Mucosa of descending colon (tissue), 3 donors: ENCODE measurements at places on chromosomes 7 and 10.
A peak's percentile ranks its signal among the peaks of the same experiment; 100 is the strongest.

GRCh38 chr7:127250312-127251035 lies 2.3 kb downstream of the GRM8 start:
- DNase-seq = no peak

DNA sequence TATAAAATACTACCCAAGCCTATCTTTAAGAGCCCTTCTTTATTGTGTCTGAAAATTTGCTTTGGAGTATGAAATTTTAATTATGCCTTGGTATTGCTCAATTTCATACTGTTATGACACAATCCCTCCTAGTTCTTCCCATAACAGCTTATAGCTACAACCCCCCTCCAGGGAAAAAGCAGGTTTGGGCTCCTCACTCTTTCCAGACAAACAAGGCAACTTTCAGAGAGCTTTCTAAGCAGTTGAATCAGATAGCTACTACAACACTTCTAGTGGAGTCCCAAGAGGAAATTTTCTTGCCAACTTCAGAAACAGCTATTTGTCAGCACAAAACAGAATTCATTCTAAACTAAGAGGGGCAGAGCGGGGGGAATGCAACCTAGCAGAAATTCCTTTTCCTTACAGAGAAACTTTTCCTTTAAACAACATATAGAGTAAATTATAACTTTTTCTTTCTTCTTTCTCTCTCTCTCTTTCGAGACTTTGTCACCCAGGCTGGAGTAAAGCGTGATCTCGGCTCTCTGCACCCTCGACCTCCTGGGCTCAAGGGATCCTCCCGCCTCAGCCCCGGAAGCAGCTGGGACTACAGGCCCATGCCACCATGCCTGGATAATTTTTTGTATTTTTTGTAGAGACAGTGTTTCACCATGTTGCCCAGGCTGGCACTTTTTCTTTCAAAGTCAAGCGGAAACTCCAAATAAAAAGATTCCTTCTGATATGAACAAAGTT lies 26.0 kb upstream of the JMJD1C start:
- DNase-seq = no peak

DNA sequence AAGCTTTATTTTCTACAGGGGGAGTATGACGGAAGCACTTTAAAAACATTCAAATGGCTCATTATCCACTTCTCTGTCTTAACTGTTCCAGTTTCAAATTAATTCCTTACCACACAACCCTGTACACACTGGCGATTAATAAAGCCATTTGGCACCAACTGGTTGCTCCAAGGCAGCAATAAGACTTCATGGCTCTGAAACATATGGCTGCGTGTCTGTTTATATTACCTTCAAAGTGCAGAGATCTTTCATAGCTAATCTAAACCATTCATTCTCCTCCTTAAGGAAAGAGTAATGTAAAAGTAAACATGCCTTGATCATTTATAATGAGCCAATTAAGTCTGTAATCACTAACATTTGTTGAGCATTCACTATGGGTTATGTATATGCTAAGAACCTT lies 325.7 kb downstream of the PARD3 start:
- no peak for DNase-seq

- DNase-seq = no peak
Observed at GRCh38 chr7:136303162-136303561, 326.0 kb upstream of the MTPN start.

DNA sequence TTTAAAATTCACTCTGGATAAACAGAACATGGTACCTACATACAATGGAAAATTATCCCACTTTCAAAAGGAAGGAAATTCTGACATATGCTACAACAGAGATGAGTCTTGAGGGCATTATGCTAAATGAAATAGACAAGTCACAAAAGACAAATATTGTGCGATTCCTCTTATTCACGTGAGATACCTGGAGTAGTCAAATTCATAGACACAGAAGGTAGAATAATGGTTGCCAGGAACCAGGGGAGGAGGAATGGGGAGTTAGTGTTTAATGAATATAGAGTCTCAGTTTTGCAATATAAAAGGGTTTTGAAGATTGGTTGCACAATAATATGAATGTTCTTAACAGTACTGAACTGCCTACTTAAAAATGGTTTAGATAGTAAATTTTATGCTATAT lies 69.8 kb upstream of the WAC start:
- DNase-seq = no peak

DNA sequence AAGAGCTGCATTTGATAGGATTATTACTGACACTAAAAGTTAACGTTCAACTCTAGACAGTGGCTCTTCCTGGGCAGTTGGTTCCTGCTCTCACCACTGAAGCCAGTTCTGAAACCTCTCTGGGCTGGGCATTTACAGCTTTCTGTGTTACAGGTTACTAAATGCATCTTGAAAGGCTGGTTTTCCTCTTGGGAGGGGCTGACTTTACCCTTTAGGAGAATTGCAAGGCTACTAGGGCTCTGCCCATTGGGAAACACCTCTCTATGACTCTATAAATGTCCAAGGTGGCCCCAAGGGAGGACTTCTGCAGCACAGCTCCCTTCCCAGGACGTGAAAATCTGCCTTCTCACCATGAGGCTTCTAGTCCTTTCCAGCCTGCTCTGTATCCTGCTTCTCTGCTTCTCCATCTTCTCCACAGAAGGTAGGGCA lies at the start of gene GPR15LG:
Gene GPR15LG (plus strand): TSS at position 301 of the 429 bp plus-strand sequence. CDS start 51 bp downstream, at position 352.
- peak; percentile 87 for DNase-seq
